ENCODE measurements at places on chromosomes 2 and 18.
A peak's percentile ranks its signal among the peaks of the same experiment; 100 is the strongest.

DNA sequence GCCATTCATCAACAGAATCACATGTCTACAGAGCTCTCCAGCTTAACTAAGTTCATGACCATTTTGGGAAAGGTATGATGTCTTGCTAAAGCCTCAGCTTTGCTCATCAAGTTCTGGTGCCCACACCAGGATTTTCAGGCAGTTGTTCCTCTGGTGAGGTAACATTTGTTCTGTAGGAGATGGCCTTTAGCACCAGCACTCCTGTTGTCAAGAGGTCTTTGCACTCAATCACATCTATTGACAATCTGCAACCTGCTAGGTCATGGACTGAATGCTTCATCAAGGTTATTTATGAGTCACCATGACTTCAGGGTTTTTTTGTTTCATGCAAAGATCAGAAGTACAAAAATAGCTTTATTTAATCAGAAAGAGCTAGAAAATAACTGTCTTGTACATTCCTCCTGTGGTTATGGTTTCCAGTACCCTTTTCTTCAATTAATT is 36.6 kb upstream of the VIT start:
- no peak for DNase-seq

DNA sequence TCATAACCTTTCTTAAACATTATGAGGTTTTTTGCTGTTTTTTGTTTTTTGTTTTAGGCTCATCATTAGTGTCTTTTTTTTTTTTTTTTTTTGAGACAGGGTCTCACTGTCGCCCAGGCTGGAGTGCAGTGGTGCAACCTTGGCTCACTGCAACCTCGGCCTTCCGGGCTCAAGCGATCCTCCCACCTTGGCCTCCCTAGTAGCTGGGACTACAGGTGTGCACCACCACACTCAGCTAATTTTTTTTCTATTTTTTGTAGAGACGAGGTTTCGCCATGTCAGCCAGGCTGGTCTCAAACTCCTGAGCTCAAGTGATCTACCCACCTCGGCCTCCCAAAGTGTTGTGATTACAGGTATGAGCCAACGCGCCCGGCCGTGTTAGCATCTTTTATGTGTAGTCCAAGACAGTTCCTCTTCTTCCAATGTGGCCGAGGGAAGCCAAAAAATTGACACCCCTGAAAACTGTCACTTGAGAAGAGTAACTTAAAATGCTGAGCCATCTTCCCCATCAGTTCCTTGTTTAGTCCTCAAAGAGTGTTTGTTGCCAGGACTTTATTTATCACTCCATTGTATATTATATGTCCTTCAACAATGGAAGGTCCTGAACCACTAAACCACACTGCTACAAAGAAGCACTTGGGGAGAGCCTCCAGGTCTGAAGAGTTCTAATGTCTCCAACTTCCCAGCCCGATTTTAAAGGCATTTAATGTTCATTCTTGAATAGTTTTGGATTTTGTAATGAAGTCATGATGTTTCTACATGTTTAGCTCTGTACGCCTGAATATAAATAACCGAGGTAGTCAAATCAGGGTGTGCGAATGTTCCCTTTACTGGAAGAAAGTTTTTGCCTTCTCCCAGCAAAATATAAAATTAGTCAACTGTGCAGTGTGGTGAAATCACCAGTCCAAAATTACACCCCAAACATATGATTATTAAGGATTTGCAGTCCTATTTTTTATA is 26.4 kb downstream of the ZNF516 start:
- DNase-seq, result no peak

- DNase-seq, result peak; percentile 84
Observed at GRCh38 chr2:96869822-96870625, at the start of gene SEMA4C. SEMA4C (minus strand) TSS chr2:96870080; CDS start chr2:96867886, 2,194 bp downstream.

DNA sequence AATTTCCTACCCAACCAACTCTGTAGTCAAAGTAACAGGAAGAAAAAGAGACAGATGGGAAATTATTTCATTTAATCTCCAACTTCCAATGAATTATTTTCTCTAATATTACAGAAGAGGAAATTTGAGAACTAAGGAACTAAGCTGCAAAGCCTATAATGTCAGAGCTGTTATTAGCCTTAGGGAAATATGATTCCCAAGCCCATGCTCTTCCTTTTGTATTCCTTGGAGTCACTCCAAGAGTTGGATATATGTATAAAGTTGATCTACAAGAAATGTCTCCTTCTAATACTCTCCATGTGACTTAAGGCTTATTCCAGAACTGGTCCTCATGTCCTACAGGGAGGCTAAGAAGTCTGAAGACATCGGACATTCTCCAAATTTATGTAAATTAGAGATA is 31.6 kb upstream of the VWC2L start:
- DNase-seq, result no peak

DNA sequence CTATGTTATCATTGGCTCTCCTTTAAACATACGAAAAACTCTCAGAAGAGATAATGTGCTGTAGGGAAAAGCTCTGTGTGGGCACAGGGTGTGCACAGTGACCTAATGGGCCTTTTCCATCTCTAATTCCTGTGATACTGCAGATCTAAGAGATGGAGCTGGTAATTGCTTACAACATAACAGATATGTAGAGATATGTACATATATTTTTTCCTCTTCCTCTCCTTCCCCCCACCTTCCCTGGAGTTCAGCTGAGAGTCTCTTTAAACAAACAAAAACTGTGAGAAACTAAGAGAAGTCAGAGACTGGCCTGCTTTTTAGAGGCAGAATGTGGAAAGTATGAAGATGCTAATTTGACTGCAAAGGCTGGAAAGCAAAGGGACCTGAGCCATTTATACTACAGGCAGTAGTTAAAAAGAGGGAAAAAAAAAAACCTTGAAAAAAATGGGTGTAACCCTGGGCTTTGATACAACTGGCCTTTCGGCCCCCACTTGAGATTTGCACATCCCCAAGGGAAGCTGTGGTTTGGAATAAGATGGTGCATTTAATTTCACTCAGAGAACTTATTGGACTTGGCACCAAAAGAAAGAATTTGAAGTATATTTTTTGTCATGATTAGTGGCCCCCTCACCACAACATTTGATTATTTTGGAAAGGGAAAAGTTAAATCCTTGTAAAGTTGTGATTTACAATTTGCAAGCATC is 502.2 kb upstream of the ZEB2 start:
- DNase-seq, result no peak

GRCh38 chr18:715626-716025 is 3.2 kb upstream of the ENOSF1 start:
- no peak for DNase-seq

DNA sequence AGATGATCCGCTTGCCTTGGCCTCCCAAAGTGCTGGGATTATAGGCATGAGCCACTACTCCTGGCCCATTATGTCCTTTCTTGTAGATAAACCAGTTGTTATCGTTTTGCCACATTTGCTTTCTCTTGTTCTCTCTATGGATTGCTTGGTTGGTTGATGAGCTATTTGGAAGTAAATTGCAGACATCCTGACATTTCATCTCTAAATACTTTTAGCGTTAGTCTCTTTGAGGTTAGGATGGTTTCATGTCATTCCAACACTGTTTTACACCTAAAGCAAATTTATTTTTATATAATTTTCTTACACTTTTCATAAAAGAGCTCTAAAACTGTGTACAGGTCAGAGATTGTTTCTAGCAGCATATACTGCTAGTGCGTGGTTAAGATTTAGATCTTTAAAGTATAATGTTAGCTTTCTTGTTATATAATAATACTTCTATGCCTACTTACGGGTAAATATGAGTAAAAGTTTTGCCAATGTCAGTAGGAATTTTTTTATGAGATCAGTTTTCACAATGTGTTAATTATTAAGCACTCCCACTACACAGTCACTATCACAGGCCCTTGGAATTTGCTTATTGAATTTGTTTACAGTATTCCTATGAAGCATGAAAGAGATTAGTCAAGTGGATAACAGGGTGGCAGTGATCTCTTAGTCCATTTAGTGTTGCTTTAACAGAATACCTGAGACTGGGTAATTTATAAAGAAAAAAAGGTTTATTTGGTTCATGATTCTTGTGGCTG is 10.3 kb downstream of the POLI start:
- DNase-seq, result no peak

GRCh38 chr2:110674620-110675555 is 3.0 kb downstream of the BUB1 start:
- no peak for DNase-seq

DNA sequence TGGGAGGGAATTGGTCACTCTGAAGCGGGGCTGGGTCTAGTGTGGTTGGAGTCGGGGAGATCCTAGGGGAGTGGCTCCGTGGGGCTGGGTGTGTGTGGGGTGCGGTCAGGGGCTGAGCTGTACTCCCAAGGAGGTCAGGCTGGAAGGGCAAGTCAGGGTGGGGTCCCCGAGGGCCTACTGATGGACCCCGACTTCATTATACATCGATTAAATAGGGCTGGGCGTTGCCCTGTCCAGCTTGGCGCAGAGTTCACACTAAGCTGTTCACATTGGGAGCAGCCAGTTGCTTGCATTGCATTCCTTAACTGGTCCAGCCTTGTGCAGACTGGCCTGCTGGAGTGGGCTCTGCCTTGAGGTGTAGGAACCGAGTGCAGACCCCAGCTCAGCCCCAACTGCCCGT is 131.2 kb downstream of the ASB1 start:
- DNase-seq, result no peak

- no peak for DNase-seq
Observed at GRCh38 chr2:16187482-16187817, 247.1 kb downstream of the MYCN start.

DNA sequence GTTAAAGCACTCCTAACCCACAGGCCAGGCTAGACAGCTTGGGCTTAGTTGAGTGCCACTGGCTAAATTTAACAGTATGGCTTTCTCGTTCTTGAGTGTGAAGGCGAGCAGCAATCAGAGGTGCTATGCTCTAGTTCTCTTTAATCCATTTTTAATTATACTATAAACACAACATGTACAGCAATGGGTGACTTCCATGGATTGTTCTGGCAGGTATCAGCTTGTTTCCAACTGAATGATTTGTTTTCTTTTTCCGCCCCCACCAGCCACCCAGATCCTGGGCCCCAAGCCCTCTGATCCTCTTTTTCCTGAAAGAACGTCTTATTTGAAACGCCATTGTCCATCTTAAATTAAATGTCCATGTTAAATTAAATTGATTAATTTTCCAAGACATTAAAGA is 244.8 kb downstream of the IKZF2 start:
- no peak for DNase-seq

DNA sequence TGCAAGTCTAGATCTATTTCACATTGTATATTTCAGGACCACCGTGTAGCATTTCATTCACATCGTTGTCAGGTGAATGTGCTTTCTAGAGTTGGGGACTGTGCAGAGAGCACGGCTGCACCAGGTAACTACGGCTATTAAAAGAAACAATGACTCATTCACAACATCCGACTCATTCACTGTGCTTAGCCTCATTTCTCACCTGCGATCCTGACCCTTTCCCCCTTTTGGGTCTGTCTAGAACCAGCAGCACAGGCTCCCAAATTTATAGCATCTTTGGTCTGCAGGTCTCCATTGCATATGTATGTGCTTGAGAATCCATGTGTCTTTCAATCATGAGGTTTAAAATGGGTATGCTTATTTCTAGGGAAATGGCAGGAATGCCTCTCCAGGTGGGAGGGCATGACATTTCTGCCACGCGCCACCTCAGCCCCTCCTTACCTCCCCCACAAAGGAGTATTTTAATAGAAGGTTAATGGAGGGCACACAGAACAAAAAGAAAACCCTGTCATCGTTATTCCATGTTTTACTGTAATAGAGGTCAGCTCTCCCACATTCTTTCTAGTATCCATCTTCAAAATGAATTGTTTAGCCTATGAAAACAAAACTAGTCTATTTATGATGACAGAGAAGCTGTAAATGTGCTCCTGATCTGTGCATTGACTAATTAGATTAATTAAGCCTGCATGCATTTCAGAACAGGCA is 246.7 kb upstream of the EPHA4 start:
- DNase-seq, result no peak

GRCh38 chr2:113070606-113070975 is 2.8 kb downstream of the IL1F10 start:
- DNase-seq, result no peak

DNA sequence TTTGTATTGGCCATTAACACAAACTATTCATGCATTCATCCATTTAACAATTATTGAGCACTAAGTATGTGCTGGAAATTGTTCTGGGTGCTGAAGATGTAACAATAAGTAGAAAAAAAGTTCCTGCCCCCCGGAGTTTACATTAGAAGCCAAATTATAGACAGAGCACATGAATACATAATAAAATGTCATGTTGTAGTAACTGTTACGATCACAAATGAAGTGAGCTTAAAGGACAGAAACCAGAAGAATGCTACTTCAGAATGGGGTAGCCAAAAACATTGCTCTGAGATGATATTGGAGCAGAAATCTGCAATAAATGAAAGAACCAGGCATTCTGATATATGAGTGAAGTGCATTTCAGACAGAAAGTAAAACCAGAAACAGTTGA is 256.0 kb upstream of the SETBP1 start:
- DNase-seq, result no peak

GRCh38 chr2:23230885-23231284 is 154.1 kb upstream of the KLHL29 start:
- DNase-seq, result no peak

GRCh38 chr18:11245879-11246278 is 96.5 kb upstream of the PIEZO2 start:
- DNase-seq, result no peak

DNA sequence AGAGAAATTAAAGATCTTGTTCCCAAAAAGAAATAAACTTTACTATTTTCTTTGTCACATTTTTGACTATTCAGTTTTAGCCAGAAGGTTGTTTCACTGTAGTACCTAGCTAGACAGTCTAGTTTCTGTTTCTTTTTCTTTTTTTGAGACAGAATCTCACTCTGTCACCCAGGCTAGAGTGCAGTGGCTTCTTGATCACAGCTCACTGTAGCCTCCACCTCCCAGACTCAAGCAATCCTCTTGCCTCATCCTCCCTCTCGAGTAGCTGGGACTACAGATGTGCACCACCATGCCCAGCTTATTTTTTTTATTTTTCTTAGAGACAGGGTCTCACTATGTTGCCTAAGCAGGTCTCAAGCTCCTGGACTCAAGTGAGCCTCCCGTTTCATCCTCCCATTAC is 2.2 kb downstream of the RBM45 start:
- no peak for DNase-seq

DNA sequence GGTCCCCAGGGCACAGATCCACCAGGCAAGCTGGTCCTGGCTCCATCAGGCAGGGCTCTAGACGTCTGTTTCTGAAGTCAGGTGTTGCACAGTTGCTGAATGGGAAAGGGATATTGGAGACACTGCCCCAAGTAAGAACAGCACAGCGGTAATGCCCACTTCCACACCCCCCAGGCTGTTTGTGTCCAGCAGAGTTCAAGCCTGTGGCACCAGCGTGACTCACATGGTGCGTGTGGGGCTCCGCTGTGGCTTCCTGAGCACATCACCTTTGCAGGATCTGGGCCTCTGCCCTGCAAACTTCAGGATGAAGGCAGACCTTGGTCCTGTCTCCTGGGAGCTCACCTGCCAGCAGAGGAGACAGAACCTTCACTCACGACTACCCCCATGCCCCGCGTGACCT is 203.3 kb downstream of the TFCP2L1 start:
- no peak for DNase-seq

GRCh38 chr2:197152451-197153228 is 157.9 kb downstream of the ANKRD44 start:
- no peak for DNase-seq

Data from head of caudate nucleus (tissue), 42 donors.